A549 treated with CpdA at 1 μM for 4 hours (cell line): ENCODE measurements at places on chromosomes 6 and 20. TPM values are rescaled to one million over a fixed set of nuclear protein-coding genes. Genes with fewer than 3 reads are reported as not detected.

Gene MED23
- total RNA-seq = 5.7 to 8.2 TPM (median 7.3 TPM) in 5 replicates

Gene KCNS1
- total RNA-seq = not detected in 5 replicates

Gene MYBL2
- total RNA-seq = 72.2 to 81.5 TPM (median 78.1 TPM) in 5 replicates

Gene ADA
- total RNA-seq = 46.2 to 62.7 TPM (median 54.3 TPM) in 5 replicates

Gene CALHM4
- total RNA-seq = not detected in 5 replicates

Gene ZDHHC14
- 2.2 to 4.0 TPM (median 3.4 TPM) in 5 replicates for total RNA-seq

Gene SIRPD
- not detected in 5 replicates for total RNA-seq

Gene MTCH1
- total RNA-seq = 112 to 139 TPM (median 133 TPM) in 5 replicates

Gene RMND1
- 12.3 to 14.5 TPM (median 13.1 TPM) in 5 replicates for total RNA-seq

Gene PAK5
- not detected in 5 replicates for total RNA-seq

Gene CYP24A1
- 292 to 579 TPM (median 522 TPM) in 5 replicates for total RNA-seq

Gene SLC4A11
- total RNA-seq = 4.0 to 5.8 TPM (median 5.3 TPM) in 5 replicates

Gene RBPJL
- total RNA-seq = not detected in 5 replicates

Gene PRDM13
- 0.72 to 1.1 TPM (median 1.0 TPM) in 5 replicates for total RNA-seq

Gene ZNF311
- 0.16 to 0.37 TPM (median 0.22 TPM) in 5 replicates for total RNA-seq

Gene KCNB1
- 0.14 to 0.44 TPM (median 0.24 TPM) in 5 replicates for total RNA-seq

Gene PRSS35
- total RNA-seq = 0.03 to 0.14 TPM (median 0.06 TPM) in 4 of 5 replicates, not detected in the other

Gene CDK19
- 3.7 to 5.3 TPM (median 4.7 TPM) in 5 replicates for total RNA-seq

Gene HLA-DMB
- total RNA-seq = 0.96 to 2.3 TPM (median 1.8 TPM) in 5 replicates

Gene CST2
- 0.22 to 0.44 TPM (median 0.39 TPM) in 3 of 5 replicates, not detected in the others for total RNA-seq

Gene STX16
- total RNA-seq = 34.2 to 41.1 TPM (median 36.8 TPM) in 5 replicates

Gene C6orf15
- not detected in 5 replicates for total RNA-seq

Gene DAAM2
- total RNA-seq = 0.01 to 0.06 TPM in 2 of 5 replicates, not detected in the others

Gene DEFB132
- total RNA-seq = not detected in 5 replicates

Gene MYH7B
- total RNA-seq = 0.02 to 0.20 TPM (median 0.06 TPM) in 4 of 5 replicates, not detected in the other

Gene ERVFRD-1
- total RNA-seq = not detected in 5 replicates

Gene GDAP1L1
- 0.16 TPM in 1 of 5 replicates, not detected in the others for total RNA-seq

Gene SLC12A5
- total RNA-seq = 11.6 to 15.4 TPM (median 14.4 TPM) in 5 replicates

Gene USP49
- total RNA-seq = 1.1 to 1.7 TPM (median 1.4 TPM) in 5 replicates

Gene PRIM2
- total RNA-seq = 11.8 to 15.4 TPM (median 12.5 TPM) in 5 replicates

Gene SSTR4
- total RNA-seq = not detected in 5 replicates

Gene DZANK1
- total RNA-seq = 2.9 to 3.2 TPM (median 3.1 TPM) in 5 replicates

Gene TCF21
- total RNA-seq = 0.03 to 0.07 TPM (median 0.06 TPM) in 4 of 5 replicates, not detected in the other

Gene BPI
- not detected in 5 replicates for total RNA-seq

Gene LINC00237
- total RNA-seq = not detected in 5 replicates

Gene MAFB
- total RNA-seq = 0.03 to 0.08 TPM (median 0.06 TPM) in 4 of 5 replicates, not detected in the other

Gene RIPOR2
- 0.07 TPM in 1 of 5 replicates, not detected in the others for total RNA-seq

Gene DPPA5
- not detected in 5 replicates for total RNA-seq

Gene SRSF12
- total RNA-seq = 0.68 to 1.3 TPM (median 0.84 TPM) in 5 replicates

Gene C6orf163
- total RNA-seq = 0.24 to 0.54 TPM (median 0.27 TPM) in 5 replicates
